ENCODE measurements at places on chromosomes 1 and 21.
A peak's percentile ranks its signal among the peaks of the same experiment; 100 is the strongest.

- DNase-seq, result no peak
These were observed 1618.7 kb downstream of the AMY1C start for GRCh38 chr1:105368446-105368845.

GRCh38 chr1:245153552-245154428, 995 bp upstream of the KIF26B start:
- no peak for DNase-seq

DNA sequence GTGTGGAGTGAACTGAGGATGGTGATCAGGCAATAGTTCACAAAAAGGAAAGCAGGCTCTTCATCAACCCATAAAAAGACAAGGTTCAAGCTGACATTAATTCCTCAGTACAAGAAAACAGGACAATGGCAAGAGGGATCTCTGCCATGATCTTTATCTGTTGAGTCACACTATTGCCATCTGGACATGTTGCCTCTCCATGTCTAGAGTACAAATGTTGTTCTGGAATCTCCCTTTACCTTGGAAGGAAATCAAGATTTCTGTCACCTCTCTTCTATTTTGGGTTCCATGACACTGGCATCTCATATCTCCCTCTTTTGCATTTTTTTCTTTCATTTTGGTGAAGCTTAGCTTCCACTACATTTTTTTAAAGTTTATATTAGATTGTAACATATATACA, 329.1 kb downstream of the USP25 start:
- no peak for DNase-seq

DNA sequence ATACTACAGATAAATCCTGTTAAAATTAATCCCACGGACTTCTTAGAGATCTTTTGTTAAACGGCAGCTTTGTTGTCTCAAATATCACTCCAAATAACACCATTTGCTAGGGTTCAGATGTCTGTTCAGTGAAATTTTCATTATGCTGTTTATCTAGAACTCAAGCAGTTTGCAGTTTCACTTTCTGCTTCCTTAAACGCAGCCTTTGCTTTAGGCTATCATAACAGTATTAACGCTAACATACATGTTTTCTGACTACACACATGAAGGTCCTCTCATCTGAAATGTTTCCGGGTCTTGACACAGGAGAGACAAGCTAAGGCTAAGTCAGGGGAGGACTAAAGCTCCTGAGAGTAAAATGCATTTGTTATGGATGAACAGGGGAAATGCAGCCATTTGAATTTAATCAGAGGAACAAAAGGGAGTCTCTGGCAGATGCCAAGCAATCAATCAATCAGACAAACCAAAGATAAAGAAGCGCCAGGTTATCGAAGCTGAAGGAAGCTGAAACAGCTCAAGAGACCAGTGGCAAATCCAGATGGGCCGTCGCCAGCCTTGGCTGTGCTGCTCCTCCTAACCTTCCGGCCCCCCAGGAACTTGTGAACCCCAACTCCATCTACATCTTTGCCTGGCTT, 16.9 kb downstream of the CCSAP start:
- DNase-seq, result no peak

- DNase-seq, result no peak
These were observed 1054.7 kb upstream of the TMPRSS15 start for GRCh38 chr21:19458295-19458694.

GRCh38 chr1:233656687-233657086, 42.8 kb downstream of the KCNK1 start:
- no peak for DNase-seq

DNA sequence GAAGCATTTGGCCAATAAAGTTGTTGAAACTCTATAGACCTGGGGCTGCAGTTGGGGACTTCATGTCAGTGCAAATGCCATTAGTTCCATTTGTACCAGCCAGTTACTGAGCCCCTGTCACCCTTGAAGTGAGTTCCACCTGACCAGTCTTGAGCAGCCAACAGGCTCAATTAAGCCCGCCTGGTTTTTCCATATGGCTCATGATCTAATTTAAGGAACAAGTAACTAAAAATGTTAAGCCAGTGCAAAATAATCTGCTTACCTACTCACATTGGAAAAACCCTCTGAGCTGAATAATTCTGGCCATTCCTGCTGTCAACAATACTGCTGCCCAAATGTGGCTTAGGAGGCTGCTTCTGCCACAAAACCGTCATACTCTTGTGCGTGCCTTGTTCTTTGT, 21.6 kb downstream of the NSUN4 start:
- DNase-seq, result no peak

DNA sequence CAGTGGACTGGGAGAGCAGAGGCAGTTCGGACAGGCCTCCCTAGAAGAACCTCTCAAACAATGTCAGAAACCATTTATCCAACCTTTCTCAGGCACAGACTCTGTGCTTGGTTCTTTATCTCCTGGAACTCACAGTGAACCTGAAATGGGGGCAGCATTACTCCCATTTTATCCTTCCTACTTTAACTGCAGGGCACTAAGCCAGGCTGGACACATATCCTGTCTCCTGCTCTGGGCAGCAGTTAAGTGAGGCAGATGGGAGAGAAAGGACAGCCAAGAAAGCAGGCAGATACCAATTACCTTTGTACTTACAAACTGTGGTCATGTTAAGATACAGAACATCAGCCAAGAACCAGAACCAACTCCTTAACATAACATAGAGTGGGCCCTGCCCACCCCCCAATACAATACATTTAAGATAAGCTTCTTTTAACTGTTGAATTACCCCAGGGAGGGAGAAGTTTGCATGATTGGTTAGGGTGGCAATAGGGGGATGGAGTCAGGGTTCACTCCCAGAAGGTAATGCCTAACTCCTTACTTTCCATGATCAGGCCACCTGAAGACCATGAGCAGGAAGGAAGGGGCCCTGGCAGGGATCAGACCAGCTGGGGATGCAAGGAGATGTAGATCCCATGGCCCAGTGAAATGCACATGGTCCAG, 10.9 kb downstream of the KDF1 start:
- DNase-seq, result no peak

DNA sequence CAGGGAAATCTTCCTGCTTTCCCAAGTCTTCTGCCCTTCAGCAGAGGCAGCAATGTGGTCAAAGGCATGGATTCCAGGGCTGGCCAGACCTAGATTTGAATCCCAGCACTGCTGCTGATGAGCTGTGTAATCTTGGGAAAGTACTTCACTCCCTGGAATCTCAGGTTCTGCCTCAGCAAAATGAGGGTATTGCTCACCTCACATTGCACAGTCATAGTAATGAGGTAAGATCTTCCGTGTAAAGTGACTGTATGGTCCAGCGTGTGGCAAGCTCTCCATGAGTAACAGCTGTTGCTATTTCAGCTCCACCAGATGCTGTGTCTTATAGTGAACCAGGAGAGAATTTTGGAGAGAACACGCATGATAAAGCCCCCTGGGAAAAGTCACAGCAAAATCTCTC, 56.1 kb upstream of the F3 start:
- DNase-seq, result no peak

GRCh38 chr1:211986628-211987254, 48.6 kb downstream of the INTS7 start:
- DNase-seq, result no peak

DNA sequence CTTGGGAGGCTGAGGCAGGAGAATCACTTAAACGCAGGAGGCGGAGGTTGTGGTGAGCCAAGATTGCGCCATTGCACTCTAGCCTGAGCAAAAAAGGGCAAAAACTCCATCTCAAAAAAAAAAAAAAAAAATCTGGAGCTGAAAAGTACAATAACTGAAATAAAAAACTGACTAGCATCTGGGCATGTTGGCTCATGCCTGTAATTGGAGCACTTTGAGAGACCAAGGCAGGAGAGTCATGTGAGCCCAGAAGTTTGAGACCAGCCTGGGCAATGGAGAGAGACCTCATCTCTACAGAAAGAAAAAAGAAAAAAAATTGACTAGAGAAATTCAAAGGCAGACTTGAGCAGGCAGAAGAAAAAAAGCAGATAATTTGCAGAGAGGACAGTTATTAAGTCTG, 18.1 kb downstream of the CLDN19 start:
- no peak for DNase-seq

DNA sequence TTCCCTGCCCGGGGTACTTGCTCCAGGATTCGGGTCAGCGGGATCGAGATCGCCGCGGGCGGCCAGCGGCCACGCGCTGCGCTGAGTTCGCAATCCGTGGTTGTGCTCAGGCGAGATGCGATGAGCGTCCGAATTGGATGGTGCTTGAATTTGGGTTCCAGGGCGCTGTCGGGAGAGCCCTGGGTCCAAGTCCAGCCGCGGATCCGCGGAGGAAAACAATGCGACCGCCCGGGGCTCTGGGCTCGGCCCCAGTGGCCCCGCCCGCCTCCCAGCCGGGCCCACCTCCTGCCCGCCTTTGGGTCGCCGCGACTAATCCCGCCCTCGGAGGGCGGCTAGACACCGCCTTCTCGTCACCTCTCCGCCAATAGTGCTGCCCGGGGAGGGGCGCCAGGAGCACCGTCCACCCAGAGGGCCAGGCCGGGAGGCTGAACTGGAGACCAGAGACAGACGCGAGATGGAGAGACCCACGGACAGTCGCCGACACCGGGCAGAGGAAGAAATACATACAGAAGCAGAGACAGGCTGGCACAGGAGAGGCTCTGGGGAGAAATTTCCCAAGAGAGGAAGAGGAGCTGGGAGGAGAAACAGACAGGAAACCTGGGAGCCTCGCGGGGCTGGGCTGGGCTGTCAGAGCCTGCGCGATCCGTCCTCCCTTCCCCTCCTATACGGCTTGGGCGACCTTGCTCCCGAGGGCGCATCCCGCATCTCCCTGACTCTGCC, at the start of gene SEMA6C:
Gene SEMA6C (minus strand): TSS at position 220 of the 720 bp plus-strand sequence. CDS start 4,010 bp downstream, outside the sequence.
- DNase-seq, result peak; percentile 94

GRCh38 chr21:38596264-38597042, 98.2 kb upstream of the ERG start:
- DNase-seq, result no peak

GRCh38 chr1:206512851-206513180, 5.5 kb downstream of the RASSF5 start:
- no peak for DNase-seq

- peak; percentile 67 for DNase-seq
These were observed 34.3 kb downstream of the SLC35D1 start for GRCh38 chr1:67019600-67020136.

DNA sequence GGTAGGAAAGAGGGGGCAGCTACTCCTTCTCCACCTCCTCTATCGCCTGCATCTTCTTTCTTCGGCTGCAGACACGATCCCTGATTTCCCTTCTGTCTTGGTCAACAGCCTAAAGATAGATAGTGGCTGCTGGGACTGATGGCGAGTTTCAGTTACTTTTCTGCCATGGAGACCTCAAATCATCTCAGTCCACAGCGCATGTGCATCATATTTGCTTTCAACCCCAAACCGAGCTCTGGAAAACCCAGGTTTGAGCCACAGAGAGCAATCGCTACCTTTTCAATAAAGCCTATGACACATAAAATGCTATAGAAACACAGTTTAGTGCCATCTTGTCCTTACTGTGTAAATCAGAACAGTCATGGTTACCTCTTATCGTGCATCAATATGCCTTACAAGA, 142.9 kb upstream of the IRF2BP2 start:
- DNase-seq, result no peak

DNA sequence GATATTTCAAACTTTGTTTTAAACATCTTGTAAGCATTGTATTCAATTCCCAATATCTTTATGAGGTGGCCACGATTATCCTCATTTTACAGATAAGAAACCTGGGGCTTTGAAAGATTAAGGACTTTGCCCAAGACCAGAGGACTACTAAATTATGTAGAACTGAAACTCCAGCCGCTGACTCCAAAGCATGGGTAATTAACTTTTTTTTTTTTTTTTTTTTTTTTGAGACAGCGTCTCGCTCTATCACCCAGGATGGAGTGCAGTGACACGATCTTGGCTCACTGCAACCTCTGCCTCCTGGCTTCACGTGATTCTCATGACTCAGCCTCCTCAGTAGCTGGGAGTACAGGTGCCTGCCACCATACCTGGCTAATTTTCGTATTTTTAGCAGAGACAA, 68.7 kb downstream of the ALG14 start:
- DNase-seq, result no peak
